GM06990 (cell line): ENCODE measurements at places on chromosomes 3 and 15.

DNA sequence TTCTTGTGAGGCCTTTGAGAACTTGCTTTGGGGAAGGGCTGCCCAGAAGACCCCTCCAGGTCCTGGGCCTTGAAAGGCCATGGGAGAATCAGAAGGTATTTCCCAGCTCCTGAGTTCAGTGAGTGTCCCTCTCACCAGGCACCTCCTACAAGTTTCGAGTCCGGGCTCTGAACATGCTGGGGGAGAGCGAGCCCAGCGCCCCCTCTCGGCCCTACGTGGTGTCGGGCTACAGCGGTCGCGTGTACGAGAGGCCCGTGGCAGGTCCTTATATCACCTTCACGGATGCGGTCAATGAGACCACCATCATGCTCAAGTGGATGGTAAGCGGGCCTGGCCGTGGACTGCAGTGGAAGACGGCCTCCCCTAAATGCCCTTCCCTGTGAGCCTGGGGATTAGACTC, 68.3 kb downstream of the BOC start:
- DNase-seq = no peak

DNA sequence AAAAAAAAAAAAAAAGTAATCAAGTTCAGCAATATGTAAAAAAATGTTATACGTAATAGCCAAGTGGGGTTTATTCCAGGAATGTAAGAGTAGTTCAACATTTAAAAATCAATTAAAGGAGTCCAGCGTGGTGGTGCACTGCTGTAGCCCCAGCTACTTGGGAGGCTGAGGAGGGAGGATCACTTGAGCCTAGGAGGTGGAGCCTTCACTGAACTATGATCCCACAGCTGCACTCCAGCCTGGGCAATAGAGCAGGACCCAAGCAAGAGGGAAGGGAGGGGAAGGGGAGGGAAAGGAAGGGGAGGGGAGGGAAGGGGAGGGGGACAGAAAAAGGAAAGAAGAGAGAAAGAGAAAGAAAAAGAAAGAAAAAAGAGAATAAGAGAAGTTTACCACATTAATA, 10.7 kb upstream of the TOPBP1 start:
- DNase-seq = no peak

- no peak for DNase-seq
Measured at GRCh38 chr15:48031466-48031865, 89.3 kb upstream of the SLC24A5 start.

DNA sequence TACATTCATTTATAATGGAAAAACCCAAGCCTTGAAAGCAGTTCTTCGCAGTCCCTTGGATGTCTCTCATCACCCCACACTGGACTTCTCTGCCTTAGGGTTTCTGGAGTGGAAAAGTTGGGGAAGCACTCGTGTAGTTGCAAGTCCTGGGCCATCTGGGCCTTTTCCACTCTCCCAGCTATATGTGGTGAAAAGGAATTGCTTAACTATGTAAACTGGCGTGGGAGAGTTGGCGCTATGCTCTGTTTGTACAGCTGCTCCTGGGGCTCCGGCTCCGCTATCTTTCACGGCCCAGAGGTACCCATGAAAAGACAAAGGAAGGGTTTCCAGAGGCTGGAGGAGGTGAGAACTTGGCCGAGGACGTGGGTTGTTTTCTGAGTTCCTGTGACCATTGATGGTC, 81.1 kb upstream of the MYZAP start:
- DNase-seq = no peak

DNA sequence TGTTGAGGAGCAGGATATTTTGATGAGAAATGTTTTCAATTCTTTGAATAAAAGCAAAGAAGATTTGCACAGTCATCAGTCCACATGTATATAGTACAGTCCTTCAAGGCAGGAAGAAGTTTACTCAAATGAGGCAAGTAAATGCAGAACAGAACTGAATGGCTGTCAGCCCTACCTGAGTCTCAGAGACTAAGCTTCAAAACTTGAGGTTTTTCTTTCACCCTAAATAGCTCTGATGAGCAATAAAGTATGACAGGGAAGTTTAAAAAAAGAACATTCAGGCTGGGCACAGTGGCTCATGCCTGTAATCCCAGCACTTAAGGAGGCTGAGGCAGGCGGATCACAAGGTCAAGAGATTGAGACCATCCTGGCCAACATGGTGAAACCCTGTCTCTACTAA, 232.5 kb downstream of the SUCLG2 start:
- no peak for DNase-seq

DNA sequence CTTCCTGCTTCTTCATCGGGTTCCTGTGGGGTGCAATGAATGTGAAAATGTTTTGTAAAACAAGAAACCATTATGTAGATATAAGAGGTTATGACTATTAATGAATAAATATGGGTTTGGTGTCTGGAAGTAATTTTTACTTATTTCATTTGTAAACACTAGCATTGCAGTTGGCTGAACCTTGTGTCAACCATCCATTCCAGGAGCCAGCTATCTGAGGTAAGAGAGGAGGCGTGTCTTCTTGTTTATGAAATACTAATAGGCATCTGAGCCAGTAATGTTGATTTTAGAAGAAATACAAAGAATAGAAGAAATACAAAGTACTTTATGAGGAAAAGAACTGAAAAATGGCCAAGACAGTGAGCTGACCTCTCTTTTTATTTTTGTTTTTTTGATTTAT, 187.5 kb downstream of the LPP start:
- no peak for DNase-seq

DNA sequence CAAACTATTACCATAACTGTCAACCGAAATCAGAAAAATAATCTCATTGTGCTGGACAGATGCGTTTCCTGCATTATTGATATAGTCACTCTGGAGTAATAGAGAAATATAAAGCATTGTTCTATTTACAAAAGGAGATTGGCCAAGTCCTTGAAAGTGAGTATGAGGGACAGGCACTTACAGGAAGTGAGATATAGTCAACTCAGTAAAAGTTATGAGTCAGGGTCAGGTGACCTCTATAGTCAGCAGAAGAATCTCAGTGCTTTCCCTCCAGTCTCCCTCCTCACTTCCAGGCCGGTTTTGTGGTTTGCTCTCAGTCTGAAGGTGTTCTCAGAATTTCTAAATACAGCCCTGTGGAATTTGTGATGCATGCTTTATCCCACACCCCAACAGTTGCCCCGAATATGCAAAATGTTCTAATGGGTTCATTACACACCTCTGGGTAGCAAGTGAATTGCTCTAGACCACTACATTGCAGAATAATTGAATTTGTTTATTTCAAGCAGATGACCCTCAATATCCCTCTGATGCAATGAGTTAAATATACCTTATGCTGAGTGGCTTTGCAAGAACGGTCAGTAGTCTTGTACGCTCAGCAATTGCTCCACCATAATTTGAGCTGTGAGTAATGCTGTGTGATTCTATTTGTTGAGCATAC, 787.7 kb downstream of the MCTP2 start:
- no peak for DNase-seq

DNA sequence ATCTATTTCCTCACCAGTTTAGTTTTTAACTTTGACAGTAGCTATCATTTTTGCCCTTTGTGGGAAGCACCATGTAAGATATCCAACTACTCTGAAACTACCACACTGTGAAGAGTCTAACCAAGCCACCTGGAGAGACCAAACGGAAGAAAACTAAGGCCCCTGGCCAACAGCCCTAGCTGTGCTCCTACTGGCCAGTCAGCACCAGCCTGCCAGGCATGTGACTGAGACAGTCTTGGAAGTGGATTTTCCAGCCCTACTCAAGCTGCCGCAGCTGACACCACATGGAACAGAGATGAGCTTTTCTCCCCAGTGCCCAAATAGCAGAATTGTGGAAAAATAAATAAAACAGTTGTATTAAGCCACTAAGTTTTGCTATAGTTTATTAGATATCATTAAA, 2.9 kb upstream of the TBC1D5 start:
- no peak for DNase-seq

DNA sequence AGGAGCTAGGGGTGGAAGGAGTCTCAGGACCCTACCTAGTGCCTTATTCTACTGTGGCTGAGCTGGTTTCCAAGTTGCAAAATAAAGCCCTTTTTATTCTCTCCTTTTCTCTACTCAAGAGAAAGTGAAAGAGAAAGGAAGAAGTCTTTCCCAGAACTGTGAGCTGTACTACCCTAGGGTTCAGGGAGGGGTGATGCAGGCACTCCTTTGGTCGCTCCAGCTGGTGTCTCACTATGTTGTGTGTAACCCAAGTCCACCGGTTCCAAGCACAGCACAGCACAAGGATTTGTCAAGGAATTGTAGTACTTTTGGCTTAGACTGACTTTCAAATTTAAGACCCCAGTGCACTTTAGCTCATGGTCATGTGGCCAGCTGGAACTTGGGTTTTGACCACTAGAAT, 1721.7 kb downstream of the OTOL1 start:
- DNase-seq = no peak

DNA sequence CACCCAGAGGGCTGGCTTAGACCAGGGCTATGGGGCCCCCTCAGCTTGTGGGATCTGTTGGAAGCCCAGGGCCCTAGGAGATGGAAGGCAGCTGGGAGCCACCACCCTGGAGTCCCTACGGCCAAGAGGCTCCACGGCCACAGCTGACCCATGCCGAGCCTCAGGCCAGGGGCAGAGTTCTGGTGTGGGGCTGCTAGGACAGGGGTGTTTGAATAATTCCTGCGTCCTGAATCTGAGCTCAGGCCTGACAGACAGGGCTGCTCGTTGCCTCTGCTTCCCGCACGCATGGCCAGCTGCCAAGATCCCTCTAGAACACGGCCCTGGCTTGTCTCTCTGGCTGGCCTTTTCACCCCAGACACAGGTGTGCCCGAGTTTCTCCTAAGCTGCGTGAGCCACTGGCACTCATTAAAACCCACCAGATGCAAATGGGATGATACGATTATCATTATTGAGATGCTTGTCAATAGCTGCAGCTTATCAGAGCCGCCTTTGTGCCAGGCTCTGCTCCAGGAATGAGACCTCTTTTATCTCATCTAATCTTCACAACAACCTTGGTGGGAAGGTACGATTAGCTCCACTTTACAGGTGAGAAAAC, 70.2 kb downstream of the EFCAB12 start:
- DNase-seq = no peak

DNA sequence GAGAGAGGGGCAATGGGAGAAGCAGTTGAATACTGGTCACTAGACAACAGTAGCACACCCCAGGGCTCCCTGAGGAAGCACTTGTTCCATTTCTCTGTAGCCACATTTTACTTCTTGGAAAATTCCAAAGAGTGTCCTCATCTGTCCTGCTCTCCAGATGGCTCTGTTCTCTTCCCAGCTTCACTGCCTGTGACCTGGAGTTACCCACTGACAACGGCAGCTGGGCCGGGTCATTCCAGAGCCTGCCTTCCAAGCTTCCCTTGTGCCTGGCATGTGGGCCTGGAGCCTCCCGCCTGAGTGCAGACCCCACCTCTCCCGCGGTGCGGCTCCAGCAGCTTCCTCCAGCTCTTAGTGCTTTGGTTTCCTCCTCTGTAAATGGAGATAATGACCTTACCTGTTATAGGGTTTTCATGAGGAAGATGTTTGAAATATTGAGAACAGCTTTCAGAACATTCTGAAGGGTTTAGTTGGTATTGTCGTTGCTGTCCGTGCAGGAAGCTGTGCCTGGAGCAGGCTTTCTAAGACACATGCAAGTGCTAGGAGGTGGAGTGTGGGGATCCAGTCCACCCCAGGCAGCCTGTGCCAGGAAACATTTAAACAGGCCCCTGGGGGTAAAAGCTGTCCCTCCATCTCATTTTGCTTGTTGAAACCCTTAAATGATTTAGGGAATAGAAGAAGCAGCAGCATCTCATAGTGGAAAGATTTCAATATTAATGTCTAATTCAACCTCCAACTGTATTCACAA, 24.8 kb downstream of the EFCC1 start:
- DNase-seq = no peak

GRCh38 chr15:51137024-51137423, 42.3 kb upstream of the TNFAIP8L3 start:
- no peak for DNase-seq

DNA sequence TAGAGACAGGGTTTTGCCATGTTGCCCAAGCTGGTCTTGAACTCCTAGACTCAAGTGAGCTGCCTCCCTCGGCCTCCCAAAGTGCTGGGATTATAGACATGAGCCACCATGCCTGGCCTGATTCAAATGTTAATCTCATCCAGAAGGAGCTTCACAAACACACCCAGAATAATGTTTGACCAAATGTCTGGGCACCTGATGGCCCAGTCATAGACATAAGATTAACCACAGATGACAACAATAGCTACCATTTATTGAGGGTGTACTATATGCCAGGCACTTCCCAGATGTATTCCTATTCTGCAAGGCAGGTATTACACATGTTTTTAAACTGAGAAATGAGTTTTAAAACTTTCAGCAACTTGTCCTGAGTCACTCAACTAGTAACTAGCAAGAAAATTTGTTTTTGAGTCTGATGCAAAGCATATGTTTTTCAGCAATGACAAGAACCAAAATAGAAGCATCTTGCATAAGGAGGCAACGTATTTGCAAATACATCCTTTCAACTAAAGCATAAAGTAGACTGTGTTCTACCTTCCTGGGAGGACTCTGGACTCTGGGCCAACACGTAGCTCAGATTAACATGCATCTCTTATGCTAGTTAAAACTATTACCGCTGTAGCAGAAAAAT, 8.1 kb upstream of the SPG21 start:
- DNase-seq = no peak

DNA sequence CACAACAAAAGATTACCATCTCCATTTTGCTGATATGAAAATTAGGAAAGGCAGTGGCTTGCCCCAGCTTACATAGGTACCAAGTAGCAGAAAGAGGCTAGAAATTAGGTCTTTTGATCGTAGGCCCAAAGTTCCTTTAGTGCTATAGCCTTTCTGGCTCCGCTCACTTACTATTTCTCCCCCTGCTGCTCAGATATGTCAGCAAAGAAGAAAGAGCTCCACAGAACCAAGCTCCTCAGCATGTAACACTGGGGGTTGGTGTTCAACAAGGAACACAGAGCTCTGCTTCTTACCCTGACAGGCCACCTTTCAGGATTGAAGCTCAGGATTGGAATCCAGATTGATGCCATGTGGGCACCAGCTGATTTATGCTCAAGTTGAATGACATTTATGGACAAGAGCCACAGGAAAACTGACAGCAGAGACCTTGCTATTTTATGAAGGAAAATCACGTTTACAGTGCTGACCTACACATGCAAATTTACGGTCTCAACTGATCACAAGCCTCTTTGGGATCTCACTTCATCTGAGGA, 6.1 kb upstream of the IL12A start:
- DNase-seq = no peak

DNA sequence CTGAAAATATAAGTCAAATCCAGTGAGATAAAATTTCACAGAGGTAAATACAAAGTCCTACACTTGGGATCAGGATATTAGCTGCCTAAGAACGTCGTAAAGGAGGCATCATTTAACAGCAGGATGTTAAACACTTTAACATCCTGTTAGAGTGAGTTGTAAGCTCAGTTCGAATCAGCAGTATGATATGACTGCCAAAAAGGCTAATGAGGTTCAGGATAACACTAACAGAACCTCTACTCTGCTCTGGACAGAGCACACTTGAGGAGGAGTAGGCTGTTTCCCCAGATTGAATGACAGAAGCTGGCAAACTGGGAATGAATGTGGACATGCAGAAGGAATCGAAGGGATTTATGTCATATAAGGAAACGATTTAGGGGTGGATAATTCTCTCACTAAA, 227.1 kb upstream of the CD96 start:
- no peak for DNase-seq

DNA sequence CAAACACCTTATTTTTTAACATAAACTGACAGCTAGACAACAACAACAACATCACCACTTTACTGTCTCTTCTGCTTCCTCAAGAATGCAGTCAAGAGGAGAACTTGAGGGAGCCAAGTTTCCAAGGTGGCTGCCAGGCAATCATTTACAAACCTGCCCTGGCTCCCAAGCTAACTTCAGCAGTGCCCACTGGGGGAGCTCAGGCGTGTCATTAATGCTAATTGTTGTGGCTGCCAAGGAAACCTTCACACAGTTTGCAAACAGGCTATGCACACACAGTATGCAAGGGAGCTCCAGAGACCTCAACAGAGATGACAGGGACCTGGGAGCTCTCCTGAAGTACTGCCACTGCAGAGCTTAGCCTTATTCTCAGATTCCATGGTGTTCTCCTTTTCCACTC, 2.1 kb downstream of the DZIP1L start:
- DNase-seq = no peak
